ENCODE measurements at places on chromosomes 16 and 17.
A peak's percentile ranks its signal among the peaks of the same experiment; 100 is the strongest.

- DNase-seq: no peak
Observed at GRCh38 chr16:86181526-86181925, 282.6 kb downstream of the IRF8 start.

DNA sequence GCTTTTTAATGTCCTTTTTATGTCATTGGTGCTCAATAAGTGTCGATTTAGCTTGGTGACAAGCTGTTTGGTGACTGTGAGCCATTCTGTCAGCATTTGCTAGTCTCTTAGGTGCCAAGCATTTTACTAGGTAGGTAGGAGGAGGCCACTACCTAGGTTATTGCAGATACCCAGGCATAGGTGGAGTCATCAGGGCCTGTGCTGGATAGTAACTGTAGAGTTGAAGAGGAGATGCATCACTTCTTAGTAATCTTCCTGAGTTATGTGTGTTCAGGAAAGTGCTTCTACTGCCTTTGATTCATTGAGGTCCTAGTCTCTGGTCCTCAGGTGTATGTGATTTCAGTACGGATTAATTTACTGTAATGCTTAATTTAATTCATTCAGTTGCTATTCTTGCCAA is 17.7 kb downstream of the USP10 start:
- DNase-seq: no peak

DNA sequence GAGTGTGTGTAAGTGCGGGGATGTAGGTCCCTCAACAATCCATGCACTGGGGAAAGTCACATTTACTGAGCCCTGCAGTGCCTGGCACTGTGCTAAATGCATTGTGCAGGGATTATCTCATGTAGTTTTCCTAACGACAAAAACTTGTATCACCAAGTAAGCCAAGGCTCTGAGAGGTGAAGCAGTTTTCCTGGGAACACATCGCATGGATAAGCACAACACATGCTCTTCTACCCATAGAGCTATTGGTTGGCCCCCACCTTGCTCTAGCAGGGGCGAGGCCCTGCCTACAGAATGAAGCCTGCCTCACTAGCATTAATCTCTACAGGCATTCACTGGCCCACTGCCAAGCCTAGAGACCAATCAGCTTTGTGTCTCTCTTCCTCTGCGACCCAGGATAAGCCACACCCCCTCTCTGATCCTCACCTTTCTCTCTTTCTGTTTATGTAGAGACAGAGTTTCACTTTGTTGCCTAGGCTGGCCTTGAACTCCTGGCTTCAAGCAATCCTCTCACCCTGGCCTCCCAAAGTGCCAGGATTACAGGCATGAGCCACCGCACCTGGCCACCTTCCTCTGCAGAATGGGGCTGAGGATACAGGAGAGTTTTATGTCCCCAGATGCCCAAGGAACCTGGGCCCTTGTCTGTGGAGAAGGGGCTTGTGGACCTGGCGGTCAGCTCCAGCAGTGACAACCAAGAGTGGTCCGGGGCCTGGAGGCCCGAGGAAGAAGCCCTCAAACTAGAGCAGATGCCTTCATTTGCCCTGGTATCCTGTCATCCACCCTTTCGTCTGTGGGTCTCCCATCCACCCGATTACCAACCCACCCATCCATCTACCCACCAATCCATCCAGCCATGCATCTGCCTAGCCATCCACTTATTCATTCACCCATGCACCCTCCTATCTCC is 12.8 kb downstream of the CDH16 start:
- DNase-seq: no peak

DNA sequence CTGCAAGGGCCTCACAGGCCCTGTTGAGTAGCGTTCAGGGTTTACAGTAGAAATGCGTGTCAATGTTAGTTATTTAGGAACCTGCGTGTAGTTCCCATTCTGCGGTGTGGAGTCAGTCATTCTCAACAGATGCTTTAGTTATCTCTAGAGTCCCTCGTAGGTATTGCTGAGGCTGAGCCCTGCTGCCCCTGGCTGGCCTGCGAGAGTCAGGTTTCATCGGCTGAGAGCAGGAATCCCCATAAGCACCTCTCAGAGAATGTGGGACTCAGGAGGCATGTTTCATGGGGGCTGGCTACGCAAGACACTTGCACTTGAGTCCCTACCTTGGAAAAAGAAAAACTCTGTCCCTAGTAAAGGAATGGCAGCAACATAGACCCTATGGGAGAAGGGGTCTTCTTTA is 347.5 kb upstream of the ASIC2 start:
- DNase-seq: no peak

DNA sequence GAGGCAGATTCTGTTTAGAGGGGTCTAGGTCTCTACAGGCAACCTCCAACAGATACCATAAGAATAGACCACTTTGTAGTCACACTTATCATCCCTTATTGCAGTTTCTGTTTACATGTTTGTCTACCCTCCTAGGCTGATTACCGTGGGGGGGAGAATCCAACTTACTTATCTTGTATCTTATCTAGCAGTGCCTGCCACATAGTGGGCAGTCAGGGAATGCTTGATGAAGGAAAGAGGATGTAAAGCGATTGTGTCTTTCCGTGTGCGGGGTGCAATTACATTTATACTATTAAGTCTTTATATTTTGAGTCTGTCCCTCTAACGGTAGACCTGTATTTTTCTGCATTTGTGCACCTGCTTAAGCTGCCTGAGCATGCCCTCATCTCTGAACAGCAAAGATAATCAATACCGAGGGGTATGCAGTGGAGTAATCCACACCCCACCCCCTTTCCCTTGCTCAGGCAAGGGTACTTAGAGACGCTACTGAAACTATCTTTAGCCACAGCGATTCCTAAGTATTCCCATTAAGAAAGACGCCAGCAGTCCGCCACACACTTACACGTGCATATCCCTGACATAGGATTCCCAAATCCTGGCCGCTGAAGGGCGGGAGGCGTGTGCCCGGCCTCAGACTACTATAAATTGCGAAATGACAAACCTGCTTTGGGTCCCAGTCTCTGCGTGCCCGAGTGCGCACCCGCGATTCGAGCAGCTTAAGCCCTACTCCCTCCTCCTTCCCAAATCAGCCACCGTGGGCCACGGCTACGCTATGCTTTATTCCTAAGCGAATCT is 635 bp upstream of the AATF start:
- no peak for DNase-seq

DNA sequence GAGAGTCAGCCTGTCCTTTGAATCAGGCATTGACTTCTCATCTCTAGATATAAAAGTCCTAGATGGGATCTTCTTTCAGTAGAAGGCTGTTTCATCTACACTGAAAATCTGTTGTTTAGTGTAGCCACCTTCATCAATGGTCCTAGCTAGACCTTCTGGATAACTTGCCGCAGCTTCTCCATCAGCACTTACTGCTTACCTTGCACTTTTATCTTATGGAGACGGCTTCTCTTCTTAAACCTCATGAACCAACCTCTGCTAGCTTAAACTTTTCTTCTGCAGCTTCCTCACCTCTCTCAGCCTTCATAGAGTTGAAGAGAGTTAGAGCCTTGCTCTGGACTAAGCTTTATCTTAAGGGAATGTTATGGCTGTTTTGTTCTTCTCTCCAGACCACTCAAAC is 5.4 kb upstream of the MMP2 start:
- DNase-seq: no peak

- peak; percentile 21 for DNase-seq
Observed at GRCh38 chr16:73713778-73714495, 582.7 kb upstream of the PSMD7 start.

- DNase-seq: no peak
Observed at GRCh38 chr17:60423865-60424264, 1.6 kb downstream of the CHCT1 start.

DNA sequence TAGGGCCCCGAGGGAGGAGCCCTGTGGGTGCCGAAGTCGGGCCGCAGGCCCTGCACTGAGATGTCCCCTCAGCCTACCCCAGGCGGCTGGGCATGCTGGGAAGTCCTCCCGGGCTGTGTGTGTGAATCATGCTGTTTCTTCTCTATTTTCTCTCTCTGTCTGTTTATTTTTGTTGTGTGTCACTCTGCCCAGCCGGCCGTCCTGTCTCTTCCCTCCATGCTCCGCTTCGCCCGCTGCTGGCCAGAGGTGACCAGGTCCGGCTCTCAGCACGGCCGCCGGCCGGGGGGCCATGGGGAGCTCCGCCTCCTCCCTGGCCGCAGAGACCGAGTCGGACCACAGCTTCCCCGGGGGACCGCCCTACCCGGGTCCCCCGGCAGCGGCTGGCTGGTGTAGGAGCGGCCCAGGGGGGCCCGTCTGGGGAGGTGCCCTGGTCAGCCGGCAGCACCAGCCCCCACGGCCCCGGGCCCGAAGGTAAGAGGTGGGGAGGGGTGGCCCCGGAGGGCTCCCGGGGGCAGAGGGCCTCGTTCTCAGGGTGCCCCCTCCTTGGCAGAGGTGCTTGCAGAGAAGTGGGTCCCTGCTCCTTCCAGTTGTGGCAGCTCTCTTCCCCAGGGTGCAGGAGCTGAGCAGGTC is 12.5 kb downstream of the CAPN15 start:
- DNase-seq: no peak

DNA sequence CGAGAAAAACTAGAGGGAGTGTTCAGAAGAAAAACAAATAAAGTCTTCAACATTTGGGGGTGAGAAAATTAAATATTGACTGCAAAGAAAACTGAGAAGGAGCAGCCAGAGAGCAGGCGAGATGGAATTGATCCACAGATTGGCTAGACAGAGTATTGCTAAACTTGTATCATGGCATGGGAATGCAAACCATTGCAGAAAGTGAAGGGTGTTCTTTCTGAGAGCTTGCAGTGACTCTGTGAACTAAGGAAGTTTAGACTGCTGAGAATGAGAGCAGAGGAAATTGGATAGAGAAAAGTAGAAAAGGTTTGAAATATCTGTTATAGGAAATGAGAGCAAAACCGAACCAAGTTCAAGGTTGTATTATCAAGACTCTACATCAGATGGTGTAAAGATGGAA is 191.5 kb downstream of the HS3ST3A1 start:
- no peak for DNase-seq

DNA sequence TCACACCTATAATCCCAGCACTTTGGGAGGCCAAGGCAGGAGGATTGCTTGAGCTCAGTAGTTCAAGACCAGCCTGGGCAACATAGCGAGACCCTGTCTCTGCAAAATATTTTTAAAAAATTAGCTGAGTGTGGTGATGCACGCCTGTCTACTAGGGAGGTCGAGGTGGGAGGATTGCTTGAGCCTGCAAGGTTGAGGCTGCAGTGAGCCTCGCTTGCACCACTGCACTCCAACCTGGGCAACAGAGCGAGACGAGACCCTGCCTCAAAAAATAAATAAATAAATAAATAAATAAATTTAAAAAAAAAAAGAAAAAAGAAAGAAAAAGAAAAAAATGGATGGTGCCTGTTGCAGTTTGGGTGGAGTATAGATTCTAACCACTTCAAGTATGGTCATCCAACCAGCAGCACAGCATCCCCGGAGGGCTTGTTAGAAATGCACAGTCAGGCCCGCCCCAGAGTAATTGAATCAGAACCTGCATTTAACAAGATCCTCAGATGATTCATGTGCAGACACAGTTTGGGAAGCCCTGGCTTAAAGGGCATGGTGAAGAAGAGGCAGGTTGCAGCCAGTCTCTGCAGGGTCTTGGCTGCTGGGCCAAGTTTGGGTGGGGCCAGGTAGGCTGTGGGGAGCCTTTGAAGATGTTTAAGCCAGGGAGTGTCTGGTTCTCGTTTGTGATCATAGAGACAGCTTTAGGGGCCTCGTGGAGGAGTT is 40.8 kb downstream of the MRC2 start:
- DNase-seq: no peak

DNA sequence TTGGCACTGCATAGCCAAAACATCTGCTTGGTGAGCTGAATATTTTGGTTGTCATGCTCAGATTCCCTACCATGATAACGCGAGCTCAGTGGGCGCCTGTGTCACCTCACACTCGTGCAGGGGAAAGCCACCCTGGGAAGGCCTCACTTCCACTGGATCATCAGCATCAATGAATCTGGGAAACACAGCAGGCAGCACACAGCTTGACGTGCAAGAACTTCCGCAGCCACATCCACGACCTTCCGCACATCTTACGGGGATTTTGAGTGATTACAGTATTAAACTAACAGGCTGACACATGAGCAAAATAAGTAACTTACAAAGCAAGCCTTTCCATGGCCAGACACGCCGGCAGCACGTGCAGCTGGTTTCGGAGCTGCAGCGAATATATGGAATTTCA is 54.7 kb upstream of the FOXF1 start:
- no peak for DNase-seq

GRCh38 chr17:61490540-61490975 is 38.3 kb downstream of the TBX4 start:
- DNase-seq: peak; percentile 48

DNA sequence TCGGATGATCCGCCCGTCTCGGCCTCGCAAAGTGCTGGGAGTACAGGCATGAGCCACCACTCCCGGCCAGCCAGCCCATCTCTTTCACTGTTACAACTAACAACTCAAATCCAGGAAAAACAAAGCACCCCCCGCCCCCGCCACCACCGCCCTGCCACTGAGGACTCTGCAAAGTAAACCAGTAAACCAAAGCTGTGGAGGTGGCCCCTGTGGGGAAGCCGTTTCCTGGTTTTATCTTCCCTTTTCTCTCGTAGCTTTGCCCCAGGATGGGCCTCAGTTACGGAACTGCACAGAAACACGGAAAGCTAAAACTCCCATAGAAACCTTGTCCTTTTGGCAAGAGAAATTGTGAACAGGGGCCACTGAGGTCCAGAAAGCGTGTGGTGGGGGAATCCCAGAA is 17.5 kb downstream of the CHMP6 start:
- no peak for DNase-seq

DNA sequence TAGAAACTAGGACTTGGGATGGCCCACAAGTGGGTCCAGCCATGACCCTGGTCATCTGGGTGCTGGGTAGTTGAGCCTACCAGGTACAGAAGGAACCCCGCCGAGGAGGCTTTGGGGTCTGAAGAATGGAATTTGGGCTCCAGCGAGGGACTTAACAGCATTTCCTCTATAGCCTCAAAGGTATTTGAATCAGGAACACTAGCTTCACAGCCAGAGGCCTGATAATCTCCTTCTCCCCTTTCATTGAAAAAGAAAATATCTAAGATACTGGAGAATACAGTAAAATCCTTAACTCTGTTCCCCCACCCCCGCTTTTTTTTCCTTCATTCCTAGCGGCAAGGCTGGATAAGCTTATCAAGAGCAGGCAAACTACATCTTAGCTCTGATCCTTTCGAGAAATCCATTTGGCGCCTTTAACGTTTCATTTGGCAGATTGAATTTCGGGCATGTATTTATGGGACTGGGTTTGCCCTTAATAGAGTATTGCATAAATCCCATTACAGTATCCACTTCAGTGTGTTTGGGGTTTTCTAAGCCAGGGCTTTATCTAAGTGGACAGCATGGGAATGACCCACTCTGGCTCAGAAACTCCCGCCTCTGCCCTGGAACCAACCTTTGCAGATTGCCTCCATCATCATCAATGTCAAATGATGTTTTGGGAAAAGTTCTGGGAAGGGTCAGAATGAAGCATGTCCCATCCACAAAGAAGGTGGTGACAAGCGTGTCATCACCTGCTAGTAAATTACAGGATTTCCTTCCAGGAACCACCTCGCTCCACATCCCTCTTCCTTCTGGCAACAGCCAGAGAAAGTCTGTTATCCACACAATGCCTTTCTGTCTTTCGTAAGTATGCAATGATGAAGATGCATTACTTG is 36.9 kb downstream of the XYLT1 start:
- DNase-seq: peak; percentile 68

DNA sequence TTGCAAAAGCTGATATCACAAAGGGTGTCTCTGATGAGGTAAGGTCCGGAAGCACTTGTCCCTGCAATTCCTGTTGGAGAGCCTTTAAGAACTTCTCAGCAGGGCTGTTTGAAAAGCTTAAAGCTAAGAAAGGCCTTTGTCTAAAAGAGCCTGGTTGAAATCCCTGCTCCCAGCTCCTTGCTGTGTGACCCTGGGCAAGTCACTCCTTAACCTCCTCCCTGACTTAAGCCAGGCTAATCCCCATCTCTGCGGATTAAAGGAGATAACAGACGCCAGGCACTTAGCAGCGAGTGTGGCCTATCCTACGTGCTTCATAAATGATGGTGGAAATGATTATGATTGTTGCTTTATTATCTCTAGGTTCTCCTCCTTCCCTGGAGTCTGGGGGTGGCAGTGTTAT is 368.0 kb upstream of the RBFOX1 start:
- DNase-seq: no peak

Measured in cardiac fibroblast (primary cell).